Stimulated activated CD4-positive, alpha-beta T cell treated with anti-CD3 and anti-CD28 coated beads, Interleukin-4, amount 100 ng/mL, for 4 hours (primary cell): ENCODE measurements at places on chromosomes 3 and 15.

DNA sequence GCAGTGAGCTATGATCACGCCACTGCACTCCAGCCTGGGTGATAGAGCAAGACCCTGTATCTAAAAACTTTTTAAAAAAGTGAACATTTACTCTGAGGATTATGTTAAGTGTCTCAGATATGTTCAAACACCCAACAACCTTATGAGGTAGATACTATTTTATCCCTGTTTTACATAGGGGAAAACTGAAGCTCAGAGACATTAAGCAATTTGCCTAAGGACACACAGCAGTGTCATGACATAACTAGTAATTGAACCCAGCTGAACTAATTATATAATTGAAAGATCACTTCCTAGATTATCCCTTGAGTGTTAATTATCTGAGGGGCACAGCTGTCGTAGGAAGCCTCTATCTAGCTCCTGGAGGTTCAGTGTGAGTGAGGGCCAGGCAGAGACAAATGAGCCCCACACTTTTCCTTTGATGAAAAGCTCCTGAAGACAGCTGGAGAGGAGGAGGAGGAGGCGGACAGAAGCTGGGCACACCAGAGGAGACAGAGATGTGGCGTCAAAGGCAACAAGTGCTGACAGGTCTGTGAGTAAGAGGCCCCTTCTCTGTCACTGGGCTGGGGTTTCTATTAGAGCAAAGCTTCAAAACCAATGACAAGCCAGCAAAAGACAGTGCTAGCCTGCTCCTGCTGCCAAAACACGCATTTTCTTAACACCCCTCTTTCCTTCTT, 20.5 kb downstream of the TRH start:
- no peak for DNase-seq

DNA sequence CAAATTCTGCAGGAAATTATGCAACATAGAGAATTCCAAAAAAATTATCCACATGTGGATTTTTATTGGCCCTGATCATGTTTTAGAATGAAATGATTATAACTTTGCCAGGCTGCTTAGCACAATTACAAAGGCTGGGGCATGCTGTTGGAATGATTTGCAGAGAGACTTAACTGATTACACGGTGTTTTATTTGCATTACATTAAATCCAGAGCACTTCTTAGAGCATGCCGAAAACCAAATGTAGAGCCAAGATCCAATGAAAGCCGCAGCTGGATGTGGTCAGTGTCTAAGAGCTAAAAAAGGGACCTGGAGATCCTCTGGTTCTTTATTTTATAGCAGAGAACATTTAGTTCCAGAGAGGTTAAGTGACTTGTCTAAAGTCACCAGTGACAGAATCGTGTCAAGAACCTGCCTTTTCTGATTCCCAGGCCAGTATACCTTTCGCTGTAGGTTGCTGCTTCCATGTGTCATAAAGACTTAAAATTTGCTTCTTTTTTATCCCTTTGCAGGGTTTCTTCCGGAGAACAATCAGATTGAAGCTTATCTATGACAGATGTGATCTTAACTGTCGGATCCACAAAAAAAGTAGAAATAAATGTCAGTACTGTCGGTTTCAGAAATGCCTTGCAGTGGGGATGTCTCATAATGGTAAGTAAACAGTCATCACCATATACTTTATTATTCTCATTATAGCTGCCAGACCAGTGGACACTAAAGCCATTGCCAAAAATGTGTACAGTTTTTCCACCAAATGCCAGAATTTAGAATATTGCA, 92.0 kb upstream of the TSEN2 start:
- DNase-seq, result no peak

- no peak for DNase-seq
Measured at GRCh38 chr3:4814305-4814903, 164.8 kb upstream of the BHLHE40 start.

GRCh38 chr3:168989396-168989795, 674.1 kb downstream of the MECOM start:
- no peak for DNase-seq

DNA sequence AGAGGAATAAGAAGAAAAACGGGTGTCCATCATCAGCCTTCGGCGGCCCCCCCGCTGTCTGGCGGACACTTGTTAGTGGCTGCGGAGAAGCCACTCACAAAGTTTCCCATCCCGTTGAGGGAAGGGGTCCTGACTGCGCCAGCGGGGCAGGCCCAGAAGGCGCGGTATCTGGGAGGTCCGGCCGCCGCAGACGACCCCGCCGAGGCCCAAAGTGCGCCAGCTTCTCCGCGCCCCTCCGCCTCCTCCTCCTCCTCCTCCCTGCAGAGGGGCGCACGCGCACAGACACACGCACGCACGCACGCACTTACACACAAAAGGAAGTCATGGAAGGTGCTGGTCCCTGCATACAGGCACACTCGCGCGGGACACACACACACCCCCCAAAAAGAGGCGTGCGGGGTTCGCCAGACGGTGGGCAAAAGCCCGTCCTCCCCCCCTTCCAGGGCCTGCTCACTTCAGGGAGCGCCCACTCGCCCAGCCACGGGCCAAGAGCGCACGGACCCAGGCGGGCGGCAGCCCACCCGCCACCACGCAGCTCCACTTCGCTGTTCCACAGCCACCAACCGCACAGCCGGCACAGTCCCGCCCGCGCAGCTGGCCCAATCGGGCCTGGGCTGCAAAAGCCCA, 18.0 kb downstream of the ZNF148 start:
- peak; percentile 53 for DNase-seq

DNA sequence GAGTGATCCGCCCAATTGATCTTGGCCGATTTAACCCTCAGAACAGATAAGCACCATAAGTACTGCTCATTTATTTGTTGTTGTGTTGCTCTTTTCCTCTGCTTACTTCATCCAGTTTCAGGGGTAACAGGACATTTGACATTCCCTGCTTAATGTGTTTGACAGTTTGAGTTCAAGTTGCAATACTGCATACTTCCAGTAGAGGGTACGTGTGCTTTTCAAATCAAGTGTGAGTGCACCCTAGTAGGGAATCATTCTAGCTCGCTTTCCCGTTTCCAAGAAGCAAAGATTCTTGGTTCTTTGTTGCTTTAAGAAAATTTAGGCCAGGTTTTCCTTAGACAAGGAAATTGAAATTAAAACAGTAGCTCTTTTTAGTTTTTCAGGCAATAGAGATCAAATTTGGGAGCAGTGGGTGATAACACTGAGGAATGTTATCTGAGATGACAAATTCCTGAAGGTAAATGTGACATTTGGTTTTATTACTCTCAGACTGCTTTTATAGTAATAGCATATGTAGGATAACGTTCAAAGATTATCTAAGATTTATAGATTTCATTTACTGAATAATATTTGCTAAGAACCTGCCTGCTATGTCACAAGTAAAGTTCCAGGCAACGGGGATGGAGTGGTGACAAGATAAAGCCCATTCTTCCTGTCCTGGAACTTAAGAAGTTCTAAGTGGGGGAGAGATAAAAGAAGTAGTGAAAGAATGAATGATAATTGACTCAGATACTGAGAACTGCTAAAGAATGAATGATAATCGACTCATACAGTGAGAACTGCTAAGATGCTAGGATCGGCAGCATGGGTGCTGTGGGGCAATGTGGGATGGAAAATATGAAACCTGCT, 73.3 kb downstream of the SYNPR start:
- DNase-seq, result no peak

- DNase-seq, result no peak
Measured at GRCh38 chr3:135017003-135017893, 222.2 kb downstream of the EPHB1 start.
